ENCODE measurements at places on chromosomes 7 and 10. TPM values are rescaled to one million over a fixed set of nuclear protein-coding genes. Genes with fewer than 3 reads are reported as not detected.

DNA sequence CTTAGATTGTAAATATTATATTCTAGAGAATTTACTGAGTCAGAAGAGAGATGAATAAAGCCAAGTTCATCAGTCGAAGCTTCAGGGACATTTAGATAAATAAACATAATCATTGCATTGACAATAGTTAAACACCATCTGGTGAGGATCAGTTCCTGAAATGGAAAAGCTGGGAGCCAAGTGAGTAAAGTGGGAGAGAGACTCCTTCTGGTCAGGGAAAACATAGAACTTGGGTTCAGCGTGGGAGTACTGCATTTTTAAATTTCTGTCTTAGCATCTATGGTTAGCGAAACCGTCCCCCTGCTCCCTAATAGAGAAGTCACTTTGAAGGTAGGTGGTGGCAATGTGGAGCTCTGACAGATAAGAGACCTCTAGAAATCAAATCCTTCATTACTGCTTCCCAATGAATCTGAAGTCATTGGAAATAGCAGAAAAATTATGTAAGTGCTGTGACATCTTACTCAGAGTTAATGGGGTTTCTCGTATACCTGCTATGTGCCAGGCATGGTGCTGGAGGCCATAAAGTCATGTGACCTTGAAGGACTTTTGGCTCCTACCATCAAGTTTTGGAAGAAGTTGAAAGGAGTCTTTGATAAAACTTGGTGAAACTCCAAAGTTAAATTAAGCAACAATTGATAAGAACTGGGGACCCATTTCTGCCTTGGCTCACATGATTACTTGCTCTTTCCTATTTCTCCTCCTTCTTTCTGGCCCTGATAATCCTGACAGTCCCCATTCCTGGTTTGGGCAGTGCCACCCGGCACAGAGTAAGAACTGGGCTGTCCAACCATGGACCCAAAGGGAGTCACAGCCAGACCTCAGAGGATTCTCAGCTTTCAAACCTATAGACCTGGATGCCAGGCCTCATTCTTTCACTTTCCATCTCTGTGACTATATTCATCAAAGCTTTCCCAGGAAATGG is 211.2 kb downstream of the C7orf25 start:
- no peaks in the 10 kb centered on the region for H3K4me1 ChIP-seq
- H3K4me3 ChIP-seq: no peak overlapping the region

DNA sequence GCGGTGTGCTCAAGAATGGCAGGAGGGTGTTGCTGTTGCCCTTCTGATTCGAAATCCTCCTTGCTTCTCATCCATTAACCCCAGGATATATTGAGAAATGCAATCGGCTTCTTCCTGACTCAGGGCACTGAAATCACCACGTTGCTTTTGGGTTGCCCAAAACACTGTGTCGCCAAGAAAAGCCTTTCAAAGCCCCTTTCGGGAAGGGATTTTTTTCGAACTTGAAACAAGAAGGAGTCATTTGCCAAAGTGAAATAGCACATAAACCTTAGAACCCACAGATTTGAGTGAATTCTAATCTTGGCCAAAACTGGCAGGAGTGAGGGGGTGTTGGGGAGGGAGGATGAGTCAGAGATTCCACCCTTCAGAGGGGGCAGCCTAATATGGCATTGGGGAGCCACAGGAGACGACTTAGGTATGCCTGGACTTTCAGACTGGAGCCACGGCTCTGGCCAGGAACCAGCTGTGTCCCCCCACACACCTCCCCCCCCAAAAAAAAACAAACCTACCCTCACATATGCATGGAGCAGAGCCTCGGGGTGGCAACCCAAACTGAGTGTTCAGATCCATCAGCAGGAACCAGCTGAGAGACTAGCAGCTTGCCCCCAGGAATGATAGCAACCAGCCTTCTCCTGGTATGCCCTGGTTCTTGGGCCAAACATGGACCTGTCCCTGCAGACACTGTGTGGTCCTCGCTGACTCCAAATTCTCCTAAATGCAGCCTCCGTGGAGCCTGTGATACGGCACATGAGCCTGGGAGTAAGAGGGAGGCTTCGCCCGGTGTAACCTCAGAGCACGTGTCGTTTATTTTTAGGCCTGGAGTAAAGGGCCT is 138.4 kb downstream of the FGFR2 start:
- H3K4me1 ChIP-seq: no peaks in the 10 kb centered on the region
- DNase-seq: no peak
- H3K36me3 ChIP-seq: no peaks in the 10 kb centered on the region
- H3K27ac ChIP-seq: no peak overlapping the region
- H3K4me3 ChIP-seq: no peak overlapping the region

DNA sequence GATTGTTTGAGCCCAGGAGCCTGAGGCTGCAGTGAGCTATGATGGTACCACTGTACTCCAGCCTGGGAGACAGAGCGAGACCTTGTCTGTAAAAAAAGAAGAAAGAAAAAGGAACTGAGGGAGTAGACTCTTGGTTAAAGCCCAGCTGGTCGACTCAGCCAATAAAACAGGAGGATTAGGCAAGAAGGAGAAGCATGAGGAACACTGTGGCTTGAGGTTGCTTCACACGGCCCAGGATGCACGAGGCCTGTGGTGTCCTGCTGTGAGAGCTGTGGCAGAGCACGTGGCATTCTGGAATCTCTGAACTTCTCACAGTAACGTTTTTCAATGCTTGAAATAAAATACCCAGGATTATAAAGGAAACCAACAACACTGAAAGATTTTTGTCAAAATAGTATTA is 93.3 kb downstream of the CUL2 start:
- peaks cover 10% of the 10 kb centered on the region for H3K4me1 ChIP-seq
- H3K36me3 ChIP-seq: no peaks in the 10 kb centered on the region
- no peak for DNase-seq
- H3K27ac ChIP-seq: no peak overlapping the region
- H3K27me3 ChIP-seq: no peaks in the 10 kb centered on the region
- H3K4me3 ChIP-seq: no peak overlapping the region

DNA sequence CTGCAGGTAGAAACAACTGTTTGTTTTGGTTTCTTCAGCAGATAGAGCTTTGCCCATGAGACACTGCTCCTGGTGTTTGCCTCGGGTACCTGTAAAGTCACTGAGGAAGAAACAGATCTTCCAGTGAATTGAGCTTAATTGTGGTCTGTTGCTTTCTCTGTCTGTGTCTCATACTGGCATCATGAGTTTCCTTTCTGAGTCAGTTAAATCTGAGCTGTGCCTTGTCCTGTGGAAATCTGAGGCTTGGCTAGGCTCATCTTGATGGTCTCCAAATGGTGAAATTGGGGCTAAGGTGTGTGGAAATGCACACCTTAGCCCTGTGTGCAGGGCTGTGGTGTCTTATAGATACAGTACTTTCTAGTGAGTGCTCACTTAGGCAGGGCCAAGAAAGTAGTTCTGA is 67.4 kb downstream of the GBF1 start:
- no peak overlapping the region for H3K27ac ChIP-seq
- no peak for DNase-seq
- H3K36me3 ChIP-seq: peaks cover 10% of the 10 kb centered on the region
- H3K27me3 ChIP-seq: no peaks in the 10 kb centered on the region
- peaks cover 17% of the 10 kb centered on the region for H3K4me1 ChIP-seq
- no peak overlapping the region for H3K4me3 ChIP-seq

GRCh38 chr10:24344279-24344678 is 135.3 kb downstream of the KIAA1217 start:
- no peaks in the 10 kb centered on the region for H3K4me1 ChIP-seq
- H3K4me3 ChIP-seq: no peak overlapping the region
- no peak overlapping the region for H3K27ac ChIP-seq
- no peak for DNase-seq
- peaks cover 8% of the 10 kb centered on the region for H3K27me3 ChIP-seq

DNA sequence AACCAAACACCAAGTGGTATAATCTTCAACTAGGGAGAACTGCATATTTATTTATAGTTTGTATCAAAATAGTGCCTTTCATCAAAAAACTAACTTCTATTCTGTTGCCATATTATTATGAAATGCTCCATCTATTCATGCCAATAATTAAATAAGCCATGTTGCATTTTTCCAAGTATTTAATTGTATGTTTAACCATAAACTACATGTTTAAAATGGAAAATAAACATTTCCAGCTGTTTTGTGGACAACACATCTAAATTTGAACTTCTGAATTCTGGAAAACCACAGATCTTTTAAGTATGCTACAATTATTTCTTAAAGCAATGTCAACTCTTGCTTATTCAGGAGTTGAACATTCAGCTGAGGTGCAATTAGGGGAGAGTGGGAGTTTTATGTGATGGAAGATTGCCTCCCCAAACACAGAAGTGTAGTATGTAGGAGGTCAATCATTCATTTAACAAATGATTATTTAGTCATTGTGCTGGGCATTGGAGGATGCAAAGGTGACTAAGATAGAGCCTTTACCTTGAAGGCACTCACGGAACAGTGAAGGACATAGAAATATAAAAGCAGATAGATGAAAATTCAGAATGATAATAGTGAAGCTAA is 80.7 kb upstream of the PPP1R3C start:
- peaks cover 21% of the 10 kb centered on the region for H3K27me3 ChIP-seq
- no peak overlapping the region for H3K27ac ChIP-seq
- no peaks in the 10 kb centered on the region for H3K4me1 ChIP-seq
- H3K4me3 ChIP-seq: no peak overlapping the region
- no peaks in the 10 kb centered on the region for H3K36me3 ChIP-seq

- DNase-seq: peak; percentile 89
- peak within 1 kb of the TSS; percentile 88 for H3K27ac ChIP-seq
- H3K36me3 ChIP-seq: peaks cover 7% of the 10 kb centered on the region
- H3K27me3 ChIP-seq: no peaks in the 10 kb centered on the region
Observed at GRCh38 chr10:110007701-110008517, at the start of gene ADD3. TSS of gene ADD3 (plus strand) at chr10:110007984. CDS start at chr10:110100654, 92,670 bp downstream.

GRCh38 chr7:119630406-119630969 is 642.5 kb upstream of the KCND2 start:
- H3K36me3 ChIP-seq: no peaks in the 10 kb centered on the region
- no peaks in the 10 kb centered on the region for H3K4me1 ChIP-seq
- no peak overlapping the region for H3K4me3 ChIP-seq

GRCh38 chr7:630539-630938 is 96.0 kb upstream of the DNAAF5 start:
- peaks cover 3% of the 10 kb centered on the region for H3K36me3 ChIP-seq
- no peak overlapping the region for H3K4me3 ChIP-seq
- H3K27ac ChIP-seq: no peak overlapping the region

DNA sequence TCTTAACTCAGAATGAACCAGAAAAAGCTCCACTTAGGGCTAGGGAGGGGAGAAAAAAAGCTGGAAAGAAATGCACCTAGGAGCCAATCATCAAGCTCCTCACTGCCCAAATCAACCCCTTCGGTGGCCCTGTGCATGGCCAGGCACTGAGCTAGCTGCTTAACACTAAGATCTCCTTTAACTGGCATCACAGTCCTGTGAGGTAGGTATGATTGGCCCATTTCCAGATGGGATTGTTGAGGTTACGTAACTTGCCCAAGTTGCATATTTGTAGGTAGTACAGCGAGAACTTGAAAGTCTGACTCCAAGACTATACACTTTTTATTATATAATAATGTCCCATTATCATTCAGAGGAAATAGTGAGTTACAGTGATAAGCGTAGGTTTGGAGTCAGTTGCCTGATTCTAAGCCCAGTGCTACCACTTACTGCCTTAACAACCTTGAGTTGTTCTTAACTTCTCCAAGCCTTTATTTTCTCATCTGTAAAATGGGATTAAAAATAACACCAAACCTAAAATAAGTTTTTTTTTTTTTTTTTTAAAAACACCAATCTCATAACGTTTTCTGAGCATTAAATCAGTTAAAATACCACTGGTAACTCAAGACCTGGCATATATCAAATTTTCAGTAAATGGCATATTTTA is 37.2 kb upstream of the ACSL5 start:
- no peaks in the 10 kb centered on the region for H3K36me3 ChIP-seq
- H3K4me3 ChIP-seq: no peak overlapping the region
- H3K4me1 ChIP-seq: peaks cover 2% of the 10 kb centered on the region
- no peak for DNase-seq
- H3K27ac ChIP-seq: no peak overlapping the region

DNA sequence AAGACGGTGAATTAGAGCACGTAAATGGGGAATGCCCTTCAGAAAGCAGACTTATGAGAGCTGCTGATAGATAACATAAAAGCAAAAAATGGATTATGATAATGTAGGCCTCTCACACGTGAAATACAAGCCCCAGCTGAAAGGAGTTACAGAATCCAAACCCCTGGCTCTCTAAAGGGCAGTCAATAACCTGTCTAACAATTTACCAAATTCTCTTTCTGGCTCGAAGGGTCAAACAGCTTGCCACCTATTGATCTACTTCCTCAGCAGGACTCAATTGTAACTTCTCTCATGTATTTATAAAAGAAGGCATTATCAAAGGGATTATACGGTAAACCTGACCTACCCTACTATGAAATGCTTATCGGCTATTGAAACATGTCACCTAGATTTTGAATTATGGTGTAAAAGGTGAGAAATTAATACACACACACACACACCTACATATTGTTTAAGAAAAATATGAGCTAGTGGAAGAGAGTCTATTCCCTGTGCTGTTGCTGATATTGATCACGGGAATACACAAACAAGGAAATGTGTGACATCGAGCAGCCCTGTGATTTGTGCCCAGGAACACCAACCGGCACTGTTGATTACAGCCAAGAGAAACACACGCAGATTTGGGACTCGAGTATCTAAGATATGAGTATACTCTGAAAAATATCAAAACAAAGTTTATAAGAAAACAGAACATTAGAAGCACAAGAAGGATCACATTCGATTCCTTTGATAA is 135.6 kb upstream of the NEBL start:
- H3K27me3 ChIP-seq: no peaks in the 10 kb centered on the region
- no peaks in the 10 kb centered on the region for H3K4me1 ChIP-seq
- no peak for DNase-seq
- no peak overlapping the region for H3K4me3 ChIP-seq

DNA sequence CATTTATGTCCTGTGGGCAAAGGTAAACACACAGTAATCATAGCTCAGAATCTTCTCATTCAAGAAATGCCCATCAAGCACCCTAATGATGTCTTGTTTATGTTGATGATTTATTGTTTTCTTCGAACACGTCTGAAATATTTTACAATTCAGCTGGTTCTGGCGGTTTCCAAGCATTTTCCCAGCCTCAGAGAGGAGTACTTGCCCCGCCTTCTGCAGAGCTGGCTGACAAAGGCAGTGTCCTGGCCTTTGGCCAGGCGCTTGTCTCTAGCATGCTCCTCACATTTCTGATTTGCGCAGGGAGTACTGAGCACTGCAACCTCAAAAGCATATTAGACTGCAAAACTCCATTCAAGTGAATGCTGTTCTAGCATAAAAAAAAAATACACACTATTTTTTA is 314.2 kb upstream of the GNAI1 start:
- DNase-seq: no peak
- H3K4me3 ChIP-seq: no peak overlapping the region
- no peaks in the 10 kb centered on the region for H3K4me1 ChIP-seq
- H3K27me3 ChIP-seq: no peaks in the 10 kb centered on the region

GRCh38 chr7:1020849-1021251 is 23.5 kb upstream of the GPR146 start:
- H3K27me3 ChIP-seq: no peaks in the 10 kb centered on the region
- no peak overlapping the region for H3K4me3 ChIP-seq
- H3K27ac ChIP-seq: no peak overlapping the region

Gene TRIL
- total RNA-seq: not detected

Gene PAPOLB
- total RNA-seq: not detected

Gene SFTPA1
- total RNA-seq: not detected

Gene TAS2R4
- 0.65 TPM for total RNA-seq

Gene MARVELD1
- 2.7 TPM for total RNA-seq

Data from activated CD4-positive, alpha-beta memory T cell treated with anti-CD3 and anti-CD28 coated beads, Interleukin-2, amount 10 ng/mL, durations not matched to agents 7 days and 5 days (primary cell).